ENCODE measurements at places on chromosomes 1 and 21.

GRCh38 chr21:37751268-37751975 lies 164.8 kb downstream of the KCNJ6 start:
- no peak for DNase-seq

DNA sequence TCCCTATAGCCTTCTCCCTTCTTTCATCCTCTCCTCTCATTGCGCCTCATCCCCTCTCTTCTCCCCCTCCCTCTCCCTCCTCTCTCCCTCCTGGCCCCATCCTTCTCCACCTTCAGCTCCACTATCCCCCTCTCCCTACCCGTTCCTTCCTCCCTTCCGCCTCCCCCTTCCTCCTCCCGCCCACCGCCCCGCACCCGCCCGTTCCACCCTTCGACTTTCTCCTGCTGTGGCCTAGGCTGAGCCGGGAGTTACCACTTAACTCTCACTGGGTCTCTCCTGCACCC lies 1.6 kb downstream of the NPR1 start:
- no peak for DNase-seq

DNA sequence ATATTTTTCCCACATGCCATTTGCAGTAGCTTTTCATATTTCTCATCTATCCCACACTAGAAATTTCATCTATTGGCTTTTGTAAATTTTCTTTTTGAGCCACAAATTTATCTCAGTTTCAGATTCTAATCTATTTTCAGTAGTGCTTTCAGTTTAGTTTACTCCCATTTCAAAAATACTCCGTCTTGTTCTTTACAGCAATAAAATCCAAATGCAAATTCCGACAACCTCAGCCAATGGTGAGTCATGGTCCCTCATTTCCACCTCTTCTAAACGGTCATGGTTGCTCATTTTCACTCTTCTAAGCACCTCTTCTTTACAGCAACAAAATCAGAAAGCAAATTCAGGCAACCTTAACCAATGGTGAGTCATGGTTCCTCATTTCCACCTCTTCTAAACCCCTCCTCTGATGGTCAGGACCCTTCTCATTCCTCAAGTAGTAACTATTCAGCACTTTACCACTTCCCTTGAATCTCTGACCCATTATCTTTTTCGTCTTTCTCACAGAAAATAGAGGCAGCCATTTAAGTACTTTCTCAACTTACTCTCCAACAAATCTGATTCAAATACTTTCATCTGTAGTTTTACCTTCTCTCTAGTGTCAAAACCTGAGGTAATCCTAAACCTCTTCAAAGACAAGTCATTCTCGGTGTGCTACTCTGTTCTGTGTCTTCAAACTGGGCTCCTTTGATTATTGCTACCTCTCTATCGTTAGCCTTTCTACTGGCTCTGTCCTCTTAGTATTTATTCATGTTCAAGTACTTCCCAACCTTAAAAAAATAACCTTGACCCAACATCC lies 34.4 kb downstream of the C21orf91 start:
- DNase-seq, result no peak

GRCh38 chr1:221435504-221435904 lies 306.4 kb downstream of the DUSP10 start:
- peak; percentile 61 for DNase-seq

DNA sequence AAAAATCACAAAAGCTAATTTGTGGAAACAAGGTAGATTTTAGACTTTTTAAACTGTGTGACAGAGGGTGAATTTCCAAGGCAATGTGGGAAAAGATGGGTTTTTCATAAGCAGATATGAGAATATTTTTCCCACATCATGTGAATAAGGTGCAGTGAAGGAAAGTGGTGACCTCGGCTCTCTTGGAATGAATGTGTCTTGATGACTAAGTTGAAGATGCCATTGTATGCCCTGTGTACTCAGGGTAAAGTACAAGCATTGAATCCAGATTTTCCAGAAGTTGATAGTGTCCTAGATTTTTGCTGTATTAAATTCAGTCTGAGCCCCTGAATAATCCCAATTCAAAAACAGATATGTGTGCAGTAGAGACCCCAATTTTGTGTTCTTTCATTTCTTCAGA lies 442.6 kb upstream of the ADGRL2 start:
- DNase-seq, result no peak

Measured in amniotic stem cell (primary cell).